Activated CD4-positive, alpha-beta T cell treated with anti-CD3 and anti-CD28 coated beads, Interleukin-2, amount 10 ng/mL, durations not matched to agents 7 days and 5 days (primary cell): ENCODE measurements at places on chromosomes 3 and 15.

- H3K4me3 ChIP-seq: no peak overlapping the region
- H3K4me1 ChIP-seq: no peaks in the 10 kb centered on the region
- no peak overlapping the region for H3K27ac ChIP-seq
Observed at GRCh38 chr3:119898478-119899191, 116.7 kb downstream of the NR1I2 start.

DNA sequence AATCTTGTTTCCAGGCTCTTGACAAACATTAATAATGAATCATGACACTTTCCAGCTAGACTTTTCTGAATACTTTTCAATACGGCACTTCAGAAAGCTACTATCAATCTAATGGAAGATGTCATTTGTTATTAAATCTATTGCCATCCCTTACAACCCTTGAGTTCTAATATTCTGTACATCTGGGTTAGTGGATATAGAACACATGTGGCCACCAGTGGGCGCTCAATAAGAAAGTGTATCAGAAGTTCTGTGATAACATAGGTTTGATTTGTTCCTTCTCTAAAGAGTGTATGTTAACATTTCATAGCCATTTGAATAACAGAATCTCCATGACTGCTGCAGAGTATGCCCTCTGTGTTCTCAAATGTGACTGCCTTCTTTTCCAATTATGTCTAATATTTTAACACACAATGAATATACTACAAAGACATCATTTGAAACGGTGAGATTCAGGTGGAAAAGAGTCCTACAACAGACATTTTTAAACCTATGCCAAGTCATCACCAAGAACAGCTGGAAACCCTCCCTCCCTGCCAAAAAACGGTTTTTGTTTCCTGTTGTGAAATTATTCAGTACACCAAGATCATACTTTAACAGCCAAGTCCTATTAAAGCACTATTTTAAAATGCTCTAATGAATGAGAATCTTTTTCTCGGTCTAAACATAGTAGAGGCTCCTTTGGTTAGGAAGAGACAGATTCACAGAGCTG is 22.2 kb downstream of the ALDH1A2 start:
- no peaks in the 10 kb centered on the region for H3K4me1 ChIP-seq
- H3K27ac ChIP-seq: no peak overlapping the region
- H3K4me3 ChIP-seq: no peak overlapping the region
- H3K36me3 ChIP-seq: no peaks in the 10 kb centered on the region

DNA sequence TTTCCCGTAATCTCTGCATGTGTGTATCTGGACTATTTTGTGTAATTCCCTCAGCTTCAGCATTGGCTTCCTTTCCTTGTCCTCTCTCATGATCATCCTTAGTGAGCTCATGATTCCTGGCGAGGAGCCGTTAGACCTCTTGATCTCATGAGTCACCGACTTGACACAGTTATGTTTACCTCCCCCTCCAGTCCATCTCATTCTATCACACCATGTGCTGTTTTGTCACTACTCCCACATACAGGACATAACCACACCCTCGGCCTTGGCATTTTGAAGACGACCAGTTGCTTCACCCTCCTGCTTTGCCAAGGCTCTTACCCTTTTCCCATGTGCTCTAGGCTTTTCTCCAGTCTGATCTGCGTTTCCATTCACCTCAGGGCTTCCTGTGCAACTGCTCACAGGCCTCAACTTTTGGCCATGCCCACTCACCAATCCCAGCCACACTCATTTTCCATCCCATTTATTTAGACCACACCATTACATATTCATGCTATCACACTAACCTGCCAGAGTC is 41.5 kb downstream of the CP start:
- H3K27ac ChIP-seq: no peak overlapping the region
- peaks cover 10% of the 10 kb centered on the region for H3K36me3 ChIP-seq
- H3K4me3 ChIP-seq: no peak overlapping the region
- no peak for DNase-seq

GRCh38 chr3:111087924-111088469 is 16.4 kb downstream of the NECTIN3 start:
- no peak overlapping the region for H3K27ac ChIP-seq
- H3K4me1 ChIP-seq: no peaks in the 10 kb centered on the region
- no peak overlapping the region for H3K4me3 ChIP-seq
- no peaks in the 10 kb centered on the region for H3K27me3 ChIP-seq

GRCh38 chr3:45816544-45816943 is 20.2 kb upstream of the SLC6A20 start:
- no peaks in the 10 kb centered on the region for H3K36me3 ChIP-seq
- no peak for DNase-seq
- H3K4me3 ChIP-seq: no peak overlapping the region
- H3K27ac ChIP-seq: no peak overlapping the region
- peaks cover 3% of the 10 kb centered on the region for H3K27me3 ChIP-seq
- H3K4me1 ChIP-seq: no peaks in the 10 kb centered on the region
